ENCODE measurements at places on chromosomes 2 and 18.

GRCh38 chr2:192044496-192044895, 150.2 kb downstream of the TMEFF2 start:
- no peak for DNase-seq

GRCh38 chr2:162175714-162176113, 23.7 kb upstream of the GCG start:
- DNase-seq, result no peak

- DNase-seq, result peak; percentile 63
Measured at GRCh38 chr2:169928463-169928864, 101.2 kb downstream of the UBR3 start.

GRCh38 chr18:44804033-44804432, 123.3 kb downstream of the SETBP1 start:
- DNase-seq, result no peak

DNA sequence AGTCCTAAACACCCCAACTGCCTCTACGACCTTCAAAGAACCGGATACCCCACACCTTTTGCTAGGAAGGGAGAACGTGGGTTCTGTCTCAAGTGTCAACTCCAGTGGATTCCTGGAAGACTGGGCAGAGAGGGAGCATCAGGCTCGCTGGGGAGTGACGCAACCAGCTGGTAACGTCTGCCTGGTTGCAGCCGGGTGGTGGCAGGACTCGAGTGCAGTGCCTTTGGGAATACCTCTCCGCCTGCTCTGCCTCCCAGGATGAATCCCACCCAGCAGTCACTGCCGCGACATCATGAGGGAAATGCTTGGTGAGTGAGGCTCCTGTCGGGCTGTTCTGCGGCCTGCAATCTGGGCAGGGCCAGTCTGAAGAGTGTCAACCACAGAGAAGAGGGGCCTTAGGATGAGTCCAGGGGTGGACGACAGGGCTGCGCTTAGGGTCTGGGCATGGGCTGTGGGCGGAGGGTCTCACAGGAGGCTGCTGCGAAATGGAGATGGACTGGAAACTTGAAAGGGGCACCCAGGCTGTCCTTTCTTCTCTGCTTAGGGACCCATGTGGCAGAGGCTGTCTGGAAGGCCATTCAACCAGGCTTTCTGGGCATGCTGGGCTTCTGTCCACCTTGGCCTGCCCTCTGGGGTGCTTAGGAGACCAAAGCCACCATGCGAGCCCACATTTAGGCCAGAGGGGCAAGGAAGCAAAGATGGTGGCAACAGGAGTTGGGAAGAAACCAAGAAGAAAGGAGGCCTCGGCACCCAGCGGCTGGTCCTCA, 12.9 kb downstream of the GPR17 start:
- DNase-seq, result no peak

DNA sequence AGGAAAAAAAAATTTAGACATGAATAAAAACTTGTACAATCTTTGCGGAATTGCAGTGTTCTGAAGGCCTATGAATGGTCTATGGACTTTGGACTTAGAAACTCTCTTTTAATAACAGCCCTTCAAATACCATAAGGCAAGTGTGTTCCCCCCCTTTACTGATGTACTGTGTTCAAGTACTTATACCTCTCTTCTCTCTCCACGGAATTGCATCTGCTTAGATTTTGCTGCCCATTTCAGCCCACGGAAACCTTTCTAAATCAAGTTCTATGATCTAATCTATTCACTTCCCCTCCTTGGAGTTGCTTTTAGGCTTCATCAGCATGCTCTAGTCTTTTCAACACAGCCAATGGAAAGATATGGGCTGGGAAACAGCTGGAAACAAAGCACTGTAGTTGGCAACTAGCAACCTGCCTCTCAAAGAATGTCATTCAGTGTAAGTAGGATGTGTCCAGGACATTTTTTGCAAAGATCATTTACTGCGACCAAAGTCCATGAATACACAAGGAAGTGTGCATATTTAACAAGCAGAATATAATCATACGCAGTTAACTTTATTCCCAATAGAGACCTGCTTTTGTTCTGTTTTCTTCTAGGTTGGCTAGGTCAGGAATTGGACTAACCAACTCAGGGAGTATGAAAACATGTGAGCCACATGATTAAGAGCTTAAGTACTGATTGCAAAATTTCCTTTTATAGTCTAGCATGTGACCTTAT, 58.0 kb downstream of the SLC40A1 start:
- peak; percentile 52 for DNase-seq

DNA sequence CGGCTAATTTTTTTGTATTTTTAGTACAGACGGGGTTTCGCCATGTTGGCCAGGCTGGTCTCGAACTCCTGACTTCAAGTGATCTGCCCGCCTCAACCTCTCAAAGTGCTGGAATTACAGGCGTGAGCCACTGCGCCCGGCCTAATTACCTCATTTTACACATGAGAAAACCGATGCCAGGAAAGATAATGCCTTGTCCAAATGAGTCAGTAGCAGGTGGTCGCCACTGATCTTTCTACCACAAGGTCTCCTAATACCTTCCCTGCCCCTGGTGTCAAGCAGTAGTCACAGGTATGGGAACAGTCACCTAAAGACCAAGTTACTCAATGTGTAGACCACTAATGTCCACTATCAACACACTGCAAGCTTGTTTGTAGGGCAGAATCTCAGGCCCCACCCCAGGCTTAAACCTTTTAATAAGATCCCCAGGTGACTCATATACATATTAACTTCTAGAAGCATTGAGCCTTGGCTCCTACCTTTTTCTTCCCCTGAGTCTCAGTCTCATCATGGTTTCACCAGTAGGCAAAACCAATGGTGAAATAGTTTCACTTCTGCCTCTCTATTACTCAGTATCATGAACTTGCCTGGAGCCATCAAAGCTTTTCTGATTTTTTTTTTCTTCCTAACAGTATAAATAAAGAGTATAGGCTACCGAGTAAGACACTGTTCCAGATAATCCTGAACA, 6.9 kb upstream of the EPB41L5 start:
- DNase-seq, result no peak

- peak; percentile 72 for DNase-seq
Measured at GRCh38 chr2:237236188-237236587, 150.5 kb downstream of the COPS8 start.

- DNase-seq, result no peak
Measured at GRCh38 chr2:181161615-181162014, 181.2 kb downstream of the UBE2E3 start.

DNA sequence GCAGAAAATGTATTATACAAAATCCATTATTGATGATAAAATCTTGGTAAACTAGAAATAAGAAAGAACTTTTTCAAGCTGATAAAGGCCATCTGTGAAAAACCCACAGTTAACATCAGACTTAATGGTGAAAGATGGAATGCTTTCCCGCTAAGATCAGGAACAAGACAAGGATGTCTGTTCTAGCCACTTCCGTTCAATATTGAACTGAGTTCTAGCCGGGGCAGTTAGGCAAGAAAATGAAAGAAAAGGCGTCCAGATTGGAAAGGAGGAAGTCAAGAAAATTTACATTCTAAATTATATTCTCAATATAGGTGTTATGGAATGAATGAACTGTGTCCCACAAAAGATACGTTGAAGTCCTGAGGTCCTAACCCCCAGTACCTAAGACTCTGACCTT, 39.1 kb upstream of the DTNB start:
- DNase-seq, result no peak

DNA sequence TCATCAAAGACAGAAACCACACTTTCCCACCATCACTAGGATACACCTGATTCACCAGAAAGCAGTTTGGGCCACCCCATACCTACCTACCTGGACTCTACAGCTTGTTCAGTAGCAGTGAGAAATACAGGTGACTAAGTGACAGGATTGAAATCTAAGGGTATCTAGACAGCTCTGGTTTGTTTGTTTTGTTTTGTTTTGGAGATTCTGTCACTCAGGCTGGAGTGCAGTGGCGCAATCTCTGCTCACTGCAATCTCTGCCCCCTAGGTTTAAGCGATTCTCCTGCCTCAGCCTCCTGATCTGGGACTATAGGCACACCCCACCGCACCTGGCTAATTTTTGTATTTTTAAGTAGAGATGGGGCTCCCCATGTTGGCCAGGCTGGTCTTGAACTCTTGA, 3.1 kb downstream of the TTC21B start:
- DNase-seq, result no peak

DNA sequence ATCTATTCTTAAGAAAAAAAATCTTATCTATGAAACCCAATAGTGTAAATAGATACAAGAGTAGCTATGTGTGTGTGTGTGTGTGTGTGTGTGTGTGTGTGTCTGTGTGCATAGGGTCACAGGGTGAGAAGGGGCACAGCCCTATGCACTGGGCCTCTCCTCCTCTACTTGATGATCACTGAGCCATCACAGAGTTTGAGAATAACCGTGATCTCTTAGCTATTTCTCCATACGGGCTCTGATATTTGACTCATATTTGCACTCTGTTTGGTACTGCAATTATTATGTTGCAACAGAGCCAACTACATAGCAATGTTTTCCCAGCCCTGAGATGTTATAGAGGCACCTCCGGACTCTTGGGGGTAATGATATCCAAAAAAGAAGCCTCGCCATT, 28.8 kb upstream of the SLC40A1 start:
- DNase-seq, result peak; percentile 86

- DNase-seq, result no peak
Measured at GRCh38 chr2:175362331-175362730, 180.8 kb upstream of the ATP5MC3 start.

- DNase-seq, result no peak
Measured at GRCh38 chr2:19800796-19801195, 101.0 kb downstream of the TTC32 start.

GRCh38 chr2:287911-288757, at the start of gene ALKAL2:
Gene ALKAL2, minus strand, starts transcription at chr2:288091. Its CDS starts 256 bp downstream, at chr2:287835.
- DNase-seq, result peak; percentile 27

GRCh38 chr2:55401124-55401523, 18.5 kb downstream of the CCDC88A start:
- DNase-seq, result no peak

DNA sequence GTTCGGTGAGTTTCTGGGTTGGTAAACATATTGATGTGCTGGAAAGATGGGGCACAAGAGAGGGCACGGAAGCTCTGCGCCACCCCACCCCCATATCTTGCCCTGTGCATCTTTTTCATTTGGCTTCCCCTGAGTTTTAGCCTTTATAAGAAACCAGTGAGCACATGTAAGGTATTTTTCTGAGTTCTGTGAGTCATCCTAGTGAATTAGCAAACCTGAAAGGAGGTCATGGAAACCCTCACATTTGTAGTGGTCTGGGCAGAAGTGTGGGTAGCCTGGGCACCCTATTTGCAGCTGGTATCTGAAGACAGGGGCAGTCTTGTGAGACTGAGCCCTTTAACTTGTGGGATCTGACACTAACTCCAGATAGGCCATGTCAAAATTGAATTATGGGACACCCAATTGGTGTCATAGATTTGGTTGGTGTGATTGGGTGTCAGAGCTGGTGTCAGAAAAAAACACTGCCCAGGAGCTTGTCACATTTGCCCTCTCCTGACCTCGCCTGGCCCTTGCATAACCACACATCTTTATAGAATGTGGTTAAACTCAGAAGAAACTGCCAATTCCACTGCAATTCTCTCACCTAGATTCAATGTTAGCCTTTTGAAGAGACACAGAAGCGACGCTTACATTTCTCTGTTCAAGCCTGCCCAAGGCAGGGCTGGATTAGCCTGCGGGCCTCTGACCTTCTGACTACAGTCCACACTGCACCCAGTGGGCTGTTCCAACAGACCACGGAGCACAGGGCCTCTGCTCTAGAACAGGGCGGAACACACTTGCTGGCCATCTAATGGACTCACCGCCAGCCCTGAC, 12.0 kb upstream of the GALM start:
- DNase-seq, result peak; percentile 38

GRCh38 chr18:56508370-56509036, 129.9 kb downstream of the TXNL1 start:
- no peak for DNase-seq

- DNase-seq, result no peak
Measured at GRCh38 chr2:6429210-6429986, 436.3 kb downstream of the CMPK2 start.

DNA sequence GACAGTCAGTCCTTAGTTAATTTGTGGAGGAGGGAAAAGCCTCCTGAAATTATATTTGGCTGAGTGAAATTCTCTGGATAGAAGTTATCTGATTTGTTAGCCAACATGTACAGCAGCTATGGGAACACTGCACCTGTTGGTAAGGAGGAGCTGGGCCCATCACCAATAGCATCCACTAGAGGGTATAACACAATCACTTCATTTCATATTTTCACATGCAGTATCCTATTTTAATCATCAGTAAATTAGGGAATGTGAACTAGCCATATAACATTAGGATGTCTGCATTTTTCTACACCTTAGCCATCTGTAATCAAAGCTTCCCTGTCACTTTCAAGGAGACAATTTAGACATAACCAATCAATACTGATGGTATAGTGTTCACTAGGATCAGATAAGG, 818.4 kb upstream of the CDH2 start:
- DNase-seq, result no peak

GRCh38 chr18:79067611-79068010, 1.6 kb upstream of the ATP9B start:
- DNase-seq, result no peak

GRCh38 chr18:74831571-74832250, 234.0 kb downstream of the ZNF407 start:
- peak; percentile 77 for DNase-seq

GRCh38 chr18:53101536-53102105, 761.6 kb downstream of the DCC start:
- DNase-seq, result no peak

DNA sequence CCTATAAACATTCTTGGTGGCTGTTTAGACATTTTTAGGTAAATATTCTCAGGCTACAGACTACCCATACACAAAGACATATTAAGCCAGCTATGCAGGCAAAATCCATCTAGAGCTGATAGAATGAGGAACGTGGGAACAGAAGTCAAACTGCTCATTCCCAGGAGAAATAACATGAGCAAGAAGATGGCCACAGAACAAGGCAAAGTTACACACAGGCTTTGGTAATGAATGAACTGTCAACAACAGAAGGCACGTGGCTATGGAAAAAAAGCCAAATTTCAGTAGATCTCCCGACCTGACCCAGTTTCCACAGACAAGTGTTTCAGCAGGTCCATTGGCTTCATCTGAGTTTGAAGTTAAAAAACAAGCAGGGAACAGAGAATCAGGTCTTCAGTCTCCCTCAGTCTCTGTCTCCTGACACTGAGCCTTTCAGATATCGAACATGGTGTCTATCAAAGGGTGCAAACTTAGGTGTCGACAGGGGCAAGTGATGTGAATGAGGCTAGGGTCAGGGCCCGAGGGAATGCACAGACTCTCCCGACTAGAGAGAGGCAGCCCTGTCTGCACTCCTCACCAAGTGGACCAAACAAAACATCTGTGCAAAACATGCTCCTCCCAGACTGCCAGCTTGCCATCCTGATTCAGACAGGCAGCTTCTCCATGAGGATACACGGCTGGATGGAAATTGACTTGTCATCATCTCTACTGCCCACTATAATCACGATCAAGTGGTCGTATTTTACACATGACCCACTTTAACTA, 25.9 kb downstream of the SIGLEC15 start:
- DNase-seq, result no peak

GRCh38 chr2:25323042-25323514, 18.6 kb downstream of the DNMT3A start:
- DNase-seq, result peak; percentile 69

DNA sequence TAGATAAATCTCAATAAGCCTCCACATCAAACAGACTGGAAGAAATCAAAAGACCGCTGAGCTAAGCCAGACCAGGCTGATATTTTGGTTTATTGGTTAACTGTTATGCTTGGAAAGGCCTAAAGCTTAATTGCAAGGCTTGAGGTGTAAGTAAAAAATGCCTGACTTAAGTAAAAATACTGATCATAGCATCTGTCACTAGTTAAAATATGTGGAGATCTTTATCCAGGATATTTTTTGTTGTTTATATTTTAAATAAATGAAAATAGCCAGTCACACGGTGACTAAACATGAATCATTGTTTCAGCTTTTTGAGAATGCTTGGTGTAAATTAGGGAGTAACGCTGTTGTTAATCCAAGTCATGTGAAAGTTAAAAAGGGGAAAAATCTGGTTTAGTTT, 127.9 kb downstream of the THADA start:
- peak; percentile 62 for DNase-seq
